Mucosa of descending colon (tissue), 3 donors: ENCODE measurements at places on chromosomes 12 and 14. TPM values are rescaled to one million over a fixed set of nuclear protein-coding genes. Genes with fewer than 3 reads are reported as not detected.

MON2 gene
- 54.3 TPM for total RNA-seq

MTERF2 gene
- total RNA-seq = 12.0 TPM

DAZAP2 gene
- 329 TPM for total RNA-seq

EXOC3L4 gene
- total RNA-seq = 29.1 TPM

SLC35F4 gene
- total RNA-seq = not detected

OR6C2 gene
- total RNA-seq = not detected

OTOGL gene
- 0.66 TPM for total RNA-seq

KRT82 gene
- not detected for total RNA-seq

NYNRIN gene
- 12.1 TPM for total RNA-seq

FSCB gene
- total RNA-seq = not detected

CCDC175 gene
- total RNA-seq = 0.60 TPM

TMCC3 gene
- total RNA-seq = 40.8 TPM

LYSET gene
- total RNA-seq = 33.2 TPM

DNA sequence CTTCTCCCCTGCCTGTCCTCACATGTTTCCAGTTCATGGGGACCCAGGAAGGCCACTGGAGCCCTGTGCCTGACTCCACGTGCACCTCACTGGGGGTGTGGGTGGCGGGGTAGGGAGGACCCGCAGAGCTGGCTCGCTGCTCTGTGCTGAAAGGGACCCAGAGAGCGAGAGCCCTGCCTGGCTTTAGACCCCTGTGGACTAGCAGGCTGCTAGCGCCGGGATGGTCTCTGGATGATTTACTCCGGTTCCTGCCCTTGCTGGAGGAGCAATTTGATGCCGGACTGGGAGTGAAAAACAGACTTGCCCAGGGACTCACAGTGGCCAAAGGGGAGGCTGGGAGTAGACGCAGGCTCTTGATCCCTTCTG lies 49.0 kb downstream of the NTF3 start:
- DNase-seq = no peak

GRCh38 chr14:26328791-26329190 lies 269.0 kb downstream of the NOVA1 start:
- no peak for DNase-seq

- no peak for DNase-seq
Measured at GRCh38 chr12:26205941-26206340, 10.6 kb downstream of the SSPN start.

DNA sequence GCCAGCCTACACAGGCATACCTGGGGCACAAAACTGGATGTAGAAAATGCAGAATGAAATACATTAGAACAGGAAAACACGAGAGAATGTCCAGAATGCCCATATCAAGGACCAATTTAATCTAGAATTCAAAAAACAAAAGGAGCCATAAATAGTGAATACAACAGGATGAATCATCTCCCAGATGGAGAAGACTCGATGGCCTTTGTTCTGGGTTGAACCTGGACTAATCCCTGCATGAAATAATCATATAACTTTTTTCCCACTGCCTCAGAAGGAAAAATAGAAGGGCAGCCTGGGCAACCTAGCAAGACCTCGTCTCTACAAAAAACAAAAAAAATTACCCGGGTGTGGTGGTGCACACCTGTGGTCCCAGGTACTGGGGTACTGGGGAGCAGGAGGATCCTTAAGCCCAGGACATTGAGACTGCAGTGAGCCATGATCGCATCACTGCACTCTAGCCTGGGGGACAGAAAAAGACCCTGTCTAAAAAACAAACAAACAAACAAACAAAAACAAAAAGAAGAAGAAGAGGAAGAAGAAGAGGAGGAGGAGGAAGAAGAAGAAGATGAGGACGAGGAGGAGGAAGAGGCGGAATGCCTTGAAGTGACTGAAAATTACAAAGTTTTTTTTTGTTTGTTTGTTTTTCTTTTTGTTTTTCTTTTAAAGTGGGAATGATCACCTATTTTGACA lies 30.3 kb upstream of the NRDE2 start:
- no peak for DNase-seq

- DNase-seq = peak; percentile 59
Measured at GRCh38 chr12:53538209-53538689, 31.0 kb upstream of the NPFF start.

DNA sequence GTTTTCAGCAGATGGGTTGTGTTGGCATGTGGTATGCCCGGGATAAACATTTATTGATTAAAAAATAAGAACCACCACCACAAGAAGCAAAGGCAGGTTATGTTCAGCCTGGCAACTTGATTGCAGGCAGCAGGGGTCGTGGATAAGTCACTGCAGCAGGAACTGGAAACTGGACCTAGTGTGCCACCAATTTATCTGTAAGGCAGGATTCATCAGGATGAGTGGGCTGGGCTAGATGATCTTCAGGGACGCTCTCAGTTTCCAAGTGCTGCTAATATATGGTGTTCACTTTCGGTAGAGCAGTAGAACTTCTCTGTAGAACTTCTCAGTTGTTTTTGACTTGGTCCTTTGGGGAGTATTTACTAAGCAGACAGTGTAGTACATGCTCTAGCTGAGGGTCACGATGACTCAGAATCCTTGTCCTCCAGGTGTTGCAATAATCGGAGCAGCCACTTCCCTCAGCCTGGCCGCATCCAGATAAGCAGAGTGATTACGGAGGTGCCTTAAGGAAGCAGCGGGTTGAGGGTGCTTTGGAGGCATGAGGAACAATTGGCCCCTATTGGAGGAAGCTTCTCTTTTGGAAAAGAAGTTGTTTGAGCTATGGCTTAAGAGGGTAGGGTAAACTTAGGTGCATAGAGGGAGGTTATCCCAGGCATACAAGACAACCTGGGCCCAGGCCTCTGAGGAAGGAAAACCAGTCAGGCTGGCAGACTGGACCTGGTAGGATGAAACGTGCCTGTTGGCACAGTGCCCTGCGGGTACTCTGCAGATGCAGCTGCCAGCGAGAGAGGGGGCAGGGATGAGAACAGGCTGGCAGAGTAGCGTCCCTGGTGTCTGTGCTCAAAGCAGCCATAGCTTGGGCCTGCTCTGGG lies 104.0 kb downstream of the GPR135 start:
- DNase-seq = peak; percentile 74

DNA sequence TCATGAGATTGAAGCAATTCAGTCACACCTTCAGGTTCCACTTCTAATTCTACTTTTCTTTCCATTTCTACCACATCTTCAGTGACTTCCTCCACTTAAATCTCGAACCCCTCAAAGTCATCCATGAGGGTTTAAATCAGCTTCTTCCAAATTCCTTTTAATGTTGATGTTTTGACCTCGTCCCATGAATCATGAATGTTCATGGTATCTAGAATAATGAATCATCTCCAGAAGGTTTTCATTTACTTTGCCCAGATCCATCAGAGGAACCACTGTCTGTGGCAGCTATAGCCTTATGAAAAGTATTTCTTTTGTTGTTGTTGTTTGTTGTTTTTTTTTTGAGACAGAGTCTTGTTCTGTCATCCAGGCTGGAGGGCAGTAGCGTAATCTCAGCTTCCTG lies 7.6 kb downstream of the RXYLT1 start:
- DNase-seq = no peak

DNA sequence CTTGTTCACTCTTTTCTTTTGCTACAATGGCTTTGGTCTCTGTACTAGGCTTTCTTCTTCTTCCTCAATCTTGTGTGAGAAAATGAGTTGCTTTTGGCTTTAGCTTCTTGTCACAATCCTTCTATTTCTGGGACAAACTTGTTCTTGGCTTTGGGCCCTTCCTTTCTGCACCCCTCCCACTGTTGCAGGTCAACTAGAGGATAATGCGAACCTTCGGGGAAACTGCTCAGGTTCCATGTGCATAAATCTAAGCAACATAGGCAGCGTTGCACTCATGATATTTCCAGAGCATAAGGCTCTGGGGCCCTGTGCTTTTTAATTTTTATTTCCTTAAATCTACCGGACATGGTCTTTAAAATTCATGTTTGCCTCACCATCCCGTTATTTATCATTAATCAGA lies 89.8 kb upstream of the LRIG3 start:
- no peak for DNase-seq

DNA sequence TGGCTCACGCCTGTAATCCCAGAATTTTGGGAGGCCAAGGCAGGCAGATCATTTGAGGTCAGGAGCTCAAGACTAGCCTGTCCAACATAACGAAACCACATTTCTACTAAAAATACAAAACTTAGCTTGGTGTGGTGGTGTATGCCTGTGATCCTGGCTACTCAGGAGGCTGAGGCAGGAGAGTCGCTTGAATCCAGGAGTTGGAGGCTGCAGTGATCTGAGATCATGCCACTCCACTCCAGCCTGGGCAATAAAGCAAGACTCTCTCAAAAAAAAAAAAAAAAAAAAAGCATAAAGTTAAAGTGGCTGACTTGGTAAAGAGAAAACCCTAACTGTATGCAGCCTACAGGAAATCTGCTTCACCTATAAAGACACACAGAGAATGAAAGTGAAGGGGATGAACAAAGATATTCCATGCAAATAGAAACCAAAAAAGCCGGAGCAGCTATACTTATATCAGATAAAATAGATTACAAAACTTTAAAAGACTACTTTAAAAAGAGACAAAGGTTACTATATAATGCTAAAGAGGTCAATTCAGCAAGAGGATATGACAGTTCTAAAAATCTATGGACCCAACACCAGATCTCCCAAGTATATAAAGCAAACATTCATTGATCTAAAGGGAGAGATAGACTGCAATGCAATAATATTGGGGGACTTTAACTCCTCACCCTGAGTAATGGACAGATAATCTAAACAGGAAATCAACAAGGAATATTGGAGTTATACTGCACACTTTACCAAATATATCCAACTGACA lies 4.1 kb downstream of the CLEC2B start:
- no peak for DNase-seq

GRCh38 chr12:4909410-4909733 lies 333 bp upstream of the KCNA1 start:
- no peak for DNase-seq

DNA sequence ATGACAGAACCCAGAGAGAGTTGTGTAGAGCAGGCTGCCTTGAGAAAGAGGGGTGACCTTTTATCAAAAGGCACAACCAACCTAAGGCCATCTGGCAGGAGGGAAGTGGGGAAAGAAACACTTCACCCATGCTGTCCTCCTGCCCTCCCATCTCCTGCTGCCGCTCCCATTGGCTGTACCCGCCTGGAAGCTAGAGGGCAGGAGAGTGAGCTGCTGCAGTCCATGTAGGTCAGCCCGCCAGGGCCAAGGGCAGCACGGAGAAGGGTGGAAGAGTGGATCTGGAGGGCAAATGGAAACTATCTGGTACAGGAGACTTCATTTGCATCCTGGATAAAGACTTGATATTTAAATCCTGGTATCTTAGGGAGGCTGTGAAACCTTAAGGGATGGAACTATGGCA lies 11.5 kb upstream of the CABP1 start:
- no peak for DNase-seq

- no peak for DNase-seq
Measured at GRCh38 chr14:73231981-73232851, 5.1 kb upstream of the PAPLN start.

DNA sequence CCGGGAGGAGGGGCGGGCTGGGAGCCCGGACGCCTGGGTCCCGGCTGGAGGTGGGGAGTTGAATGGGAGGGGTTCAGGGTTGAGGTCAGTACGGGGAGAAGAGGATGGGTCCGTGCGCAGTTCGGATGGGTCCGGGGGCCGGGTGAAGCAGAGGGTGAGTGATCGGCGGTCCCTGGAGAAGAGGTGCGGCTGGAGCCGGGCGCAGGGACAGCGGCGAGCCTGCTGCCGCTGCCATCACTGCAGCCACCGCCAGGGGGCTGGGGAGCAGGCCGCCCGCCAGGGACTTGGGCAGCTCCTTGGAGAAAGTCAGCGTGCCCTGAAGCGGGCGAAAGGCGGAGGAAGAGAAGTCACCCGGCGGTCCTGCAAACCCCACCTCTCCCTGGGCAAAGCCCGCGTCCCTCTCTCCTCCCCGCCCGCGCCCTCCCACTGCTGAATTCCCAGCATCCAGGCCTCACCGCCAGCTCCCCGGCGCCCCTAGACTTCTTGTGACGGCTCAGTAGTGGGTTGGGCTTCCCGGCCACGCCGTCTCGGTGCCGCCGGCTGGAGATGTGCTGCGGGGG lies 6.0 kb upstream of the GPR84 start:
- peak; percentile 74 for DNase-seq

GRCh38 chr14:99581374-99581773 lies 22.6 kb downstream of the CCDC85C start:
- no peak for DNase-seq

- no peak for DNase-seq
Measured at GRCh38 chr12:10392394-10392930, 2.6 kb upstream of the KLRK1 start.

DNA sequence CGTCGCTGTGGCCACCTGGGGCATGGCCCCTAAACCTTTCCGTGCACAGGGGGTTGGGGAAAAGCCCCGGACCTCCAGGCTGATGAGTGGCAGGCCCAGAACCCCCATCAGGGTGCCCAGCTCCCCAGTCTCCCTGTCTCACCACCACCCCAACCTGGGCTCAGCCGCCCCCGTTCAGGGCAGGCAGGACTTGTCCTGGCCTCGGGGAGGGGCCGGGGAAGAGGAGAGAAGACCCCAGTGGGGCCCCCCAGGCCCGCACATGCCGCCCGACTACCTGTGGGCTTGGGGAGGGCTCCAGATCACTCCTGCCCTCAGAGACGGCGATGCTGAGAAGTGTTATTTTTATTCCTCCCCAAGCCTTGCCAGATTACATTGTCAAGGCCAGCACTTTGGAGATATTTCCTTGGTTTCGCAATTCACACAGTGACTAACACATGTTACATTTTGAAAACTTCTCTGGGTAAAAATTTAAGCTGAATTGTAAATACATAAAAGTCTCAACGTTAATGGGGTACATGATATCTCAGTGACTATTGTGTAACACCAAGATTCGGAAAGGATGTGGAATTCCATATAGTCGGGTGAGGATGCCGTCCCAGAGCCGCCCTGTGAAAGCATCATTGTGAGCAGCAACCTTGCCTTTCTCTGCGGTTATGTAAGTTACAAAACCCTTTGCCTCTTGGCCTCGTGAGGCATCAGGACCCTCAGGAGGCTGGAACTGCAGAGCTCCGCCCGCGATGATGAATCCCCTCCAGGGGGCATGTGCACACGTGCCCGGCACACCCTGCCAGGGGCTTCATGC lies 85.6 kb upstream of the DIO3 start:
- no peak for DNase-seq

DNA sequence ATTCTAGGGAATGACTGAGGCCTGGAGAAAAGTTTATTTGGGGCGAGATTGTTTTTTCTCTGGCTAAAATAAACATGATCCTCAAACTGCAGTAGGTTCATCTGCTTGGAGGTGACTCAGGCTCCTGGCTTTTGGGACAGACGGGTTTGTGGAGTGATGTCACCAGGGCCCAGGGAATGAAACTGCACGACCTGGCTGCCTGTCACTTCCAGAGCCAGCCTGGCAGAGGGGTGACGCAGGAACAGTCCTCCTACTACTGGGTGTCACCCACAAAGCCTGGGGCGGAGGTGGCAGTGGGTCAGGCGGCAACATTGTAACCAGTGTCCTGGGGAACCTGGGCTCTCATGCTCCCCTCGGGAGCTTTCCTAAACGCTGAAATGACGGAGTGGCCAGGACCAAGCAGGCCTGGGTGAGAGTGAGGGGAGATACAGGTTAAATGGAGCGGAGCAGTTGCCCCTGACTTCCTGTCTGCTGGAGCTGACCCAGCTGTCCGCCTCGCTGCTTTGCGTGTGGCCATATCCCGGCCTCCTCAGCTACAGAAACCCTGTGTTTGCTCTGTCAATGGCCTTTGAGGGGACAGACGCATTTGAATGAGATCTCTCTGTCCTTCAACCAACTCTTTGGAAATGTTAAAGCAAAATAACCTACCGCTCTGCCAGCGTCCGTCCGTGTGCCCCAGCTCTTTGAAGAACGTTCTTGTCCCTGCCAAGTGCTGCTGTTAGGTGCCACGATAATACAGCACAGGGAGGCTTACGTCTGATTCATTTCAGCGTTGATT lies 6.5 kb downstream of the HIP1R start:
- no peak for DNase-seq

- peak; percentile 64 for DNase-seq
Measured at GRCh38 chr14:52950898-52951680, at the start of gene FERMT2. TSS of gene FERMT2 (minus strand) at chr14:52951050. CDS start at chr14:52950568, 482 bp downstream.

- no peak for DNase-seq
Measured at GRCh38 chr12:62977418-62977817, 42.5 kb upstream of the PPM1H start.
